ENCODE measurements at places on chromosomes 2 and 18.

GRCh38 chr2:209162129-209162528, 261.7 kb upstream of the MAP2 start:
- DNase-seq, result no peak
- no peaks in the 10 kb centered on the region for H3K27me3 ChIP-seq
- H3K4me1 ChIP-seq, result no peaks in the 10 kb centered on the region
- no peak overlapping the region for H3K27ac ChIP-seq

GRCh38 chr2:164015328-164016123, 279.7 kb upstream of the FIGN start:
- H3K4me3 ChIP-seq, result no peak overlapping the region
- H3K36me3 ChIP-seq, result no peaks in the 10 kb centered on the region
- peak; percentile 19 for DNase-seq
- H3K27ac ChIP-seq, result peak overlapping the region; percentile 14

- H3K4me1 ChIP-seq, result peaks cover 6% of the 10 kb centered on the region
- DNase-seq, result no peak
- no peak overlapping the region for H3K4me3 ChIP-seq
- H3K27ac ChIP-seq, result no peak overlapping the region
- no peaks in the 10 kb centered on the region for H3K36me3 ChIP-seq
Observed at GRCh38 chr18:48302736-48303135, 106.4 kb downstream of the ZBTB7C start.

- peaks cover 47% of the 10 kb centered on the region for H3K27me3 ChIP-seq
- no peaks in the 10 kb centered on the region for H3K36me3 ChIP-seq
- no peak overlapping the region for H3K27ac ChIP-seq
- no peak for DNase-seq
- H3K4me1 ChIP-seq, result no peaks in the 10 kb centered on the region
Observed at GRCh38 chr2:235500761-235501672, 7.2 kb downstream of the AGAP1 start.

- H3K4me1 ChIP-seq, result no peaks in the 10 kb centered on the region
- no peaks in the 10 kb centered on the region for H3K27me3 ChIP-seq
- no peak overlapping the region for H3K4me3 ChIP-seq
- H3K36me3 ChIP-seq, result peaks cover 4% of the 10 kb centered on the region
Observed at GRCh38 chr2:214706986-214707385, 102.5 kb downstream of the BARD1 start.

DNA sequence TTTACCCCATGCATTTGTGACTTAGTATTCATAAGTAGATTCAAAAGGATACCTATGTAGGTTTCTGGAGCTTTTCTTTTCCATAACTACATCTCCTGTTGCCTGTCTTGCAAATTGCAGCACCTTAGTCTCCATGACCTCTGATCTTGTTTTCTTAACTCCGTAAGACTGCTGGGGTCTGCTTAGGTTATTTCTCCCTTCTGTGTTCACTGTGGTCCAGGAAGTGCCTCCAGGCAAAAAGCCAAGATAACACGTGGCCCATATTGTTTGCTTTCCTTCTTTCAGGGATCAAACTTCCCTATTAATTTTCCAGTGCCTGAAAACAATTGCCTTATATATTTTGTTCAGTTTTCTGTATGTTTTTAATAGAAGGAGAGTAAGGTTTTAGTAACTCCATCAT, 86.4 kb downstream of the GCA start:
- no peaks in the 10 kb centered on the region for H3K27me3 ChIP-seq
- no peak overlapping the region for H3K4me3 ChIP-seq
- H3K4me1 ChIP-seq, result no peaks in the 10 kb centered on the region
- no peaks in the 10 kb centered on the region for H3K36me3 ChIP-seq
- DNase-seq, result no peak

GRCh38 chr2:175855794-175856453, 146.1 kb downstream of the LNPK start:
- DNase-seq, result no peak
- H3K27me3 ChIP-seq, result peaks cover 5% of the 10 kb centered on the region
- no peak overlapping the region for H3K27ac ChIP-seq
- H3K4me3 ChIP-seq, result no peak overlapping the region

- no peak overlapping the region for H3K27ac ChIP-seq
- peaks cover 5% of the 10 kb centered on the region for H3K4me1 ChIP-seq
- no peak for DNase-seq
- H3K27me3 ChIP-seq, result peaks cover 35% of the 10 kb centered on the region
- no peak overlapping the region for H3K4me3 ChIP-seq
- no peaks in the 10 kb centered on the region for H3K36me3 ChIP-seq
Observed at GRCh38 chr2:45172760-45173392, 163.6 kb upstream of the SIX2 start.

DNA sequence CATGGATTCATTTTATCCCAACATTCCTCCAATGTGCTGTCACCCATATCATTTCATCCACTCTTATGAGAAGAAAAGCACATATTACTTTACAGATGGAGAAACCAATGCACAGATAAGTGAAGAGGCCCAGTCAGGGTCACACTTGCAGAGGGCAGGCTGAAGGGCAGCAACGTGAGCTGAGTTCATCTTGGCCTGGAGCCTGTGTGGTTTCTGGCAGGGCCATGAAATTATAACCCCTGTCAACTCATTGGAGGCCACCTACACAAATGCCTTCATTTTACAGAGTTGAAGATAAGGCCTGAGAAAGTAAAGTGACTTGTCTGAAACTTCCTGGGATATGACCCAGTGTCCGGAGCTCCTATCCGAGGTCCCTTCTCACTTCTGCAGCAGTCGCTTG, 88.4 kb upstream of the NRP2 start:
- H3K36me3 ChIP-seq, result no peaks in the 10 kb centered on the region
- no peak for DNase-seq
- no peaks in the 10 kb centered on the region for H3K4me1 ChIP-seq

DNA sequence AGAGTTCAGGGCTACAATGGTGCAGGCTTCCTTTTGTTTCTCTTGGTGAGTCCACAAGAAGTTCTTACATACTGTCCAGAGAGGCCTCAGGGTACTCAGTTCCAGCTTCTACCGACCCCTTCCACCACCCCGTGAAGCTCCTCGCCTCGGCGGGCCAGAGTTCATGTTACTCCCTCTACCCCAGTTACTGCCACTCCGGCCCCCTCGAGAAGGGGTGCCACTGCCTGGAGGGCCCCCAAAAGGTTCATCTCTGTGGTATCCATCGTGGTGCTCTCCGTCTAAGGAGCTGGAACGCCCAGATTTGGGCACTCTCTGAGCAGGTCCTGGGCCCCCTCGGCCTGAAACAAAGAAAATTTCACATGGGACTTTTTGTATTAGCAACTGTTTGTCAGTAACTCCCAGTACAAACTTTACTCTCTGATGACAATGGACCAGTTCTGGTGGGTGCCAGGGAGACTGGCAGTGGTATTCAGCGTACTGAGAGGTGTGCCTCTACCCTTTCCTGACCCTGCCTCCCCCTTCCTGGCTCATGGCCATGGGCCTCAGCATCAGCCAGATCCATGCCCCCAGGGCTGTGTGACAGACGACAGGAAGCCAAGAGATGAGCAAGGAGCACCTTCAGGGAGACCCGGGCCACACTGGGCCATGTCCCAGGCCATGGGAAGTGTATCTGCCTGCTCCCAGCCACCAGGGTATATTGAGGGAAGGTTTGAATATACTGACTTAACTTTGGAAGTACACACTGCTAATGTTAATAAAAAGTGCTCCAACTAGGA, 5.1 kb downstream of the SFT2D3 start:
- no peaks in the 10 kb centered on the region for H3K27me3 ChIP-seq
- peaks cover 12% of the 10 kb centered on the region for H3K4me1 ChIP-seq
- H3K27ac ChIP-seq, result peak overlapping the region; percentile 22
- no peak overlapping the region for H3K4me3 ChIP-seq

DNA sequence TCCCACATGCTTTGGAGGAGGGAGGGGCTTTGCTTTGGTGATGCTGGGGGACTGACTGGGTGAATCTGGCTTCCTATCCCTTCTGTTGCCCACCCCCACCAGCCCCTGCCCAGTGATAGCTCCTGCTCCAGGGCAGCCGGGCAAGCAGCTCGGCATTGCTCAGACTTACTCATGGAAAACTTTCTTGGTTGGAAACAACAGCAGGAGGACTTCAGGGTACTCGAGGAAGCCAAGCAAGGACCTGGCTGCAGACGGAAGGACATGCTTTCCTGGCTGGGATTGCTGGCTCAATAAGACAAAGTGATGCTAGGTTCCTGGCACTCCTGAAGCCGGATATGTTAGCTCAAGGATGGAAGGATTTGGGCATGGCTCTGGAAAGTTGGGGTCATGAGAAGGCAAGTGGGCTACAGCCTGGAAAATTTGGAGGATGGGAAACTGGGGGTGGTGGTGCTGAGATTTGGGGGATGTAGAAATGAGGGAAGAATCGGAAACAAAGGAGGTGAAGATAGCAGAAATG, 3.1 kb downstream of the SPEG start:
- no peak for DNase-seq
- peaks cover 27% of the 10 kb centered on the region for H3K27me3 ChIP-seq

GRCh38 chr18:50886929-50887328, 8.0 kb downstream of the ME2 start:
- H3K4me1 ChIP-seq, result peaks cover 10% of the 10 kb centered on the region
- no peak for DNase-seq
- no peaks in the 10 kb centered on the region for H3K27me3 ChIP-seq
- no peak overlapping the region for H3K4me3 ChIP-seq
- no peak overlapping the region for H3K27ac ChIP-seq
- peaks cover 48% of the 10 kb centered on the region for H3K36me3 ChIP-seq

GRCh38 chr2:239200646-239201530, 199.9 kb downstream of the HDAC4 start:
- no peak overlapping the region for H3K27ac ChIP-seq
- DNase-seq, result no peak
- H3K4me3 ChIP-seq, result no peak overlapping the region
- H3K27me3 ChIP-seq, result no peaks in the 10 kb centered on the region
- H3K36me3 ChIP-seq, result peaks cover 21% of the 10 kb centered on the region

GRCh38 chr2:159249990-159250715, 36.4 kb downstream of the WDSUB1 start:
- no peak for DNase-seq
- H3K4me1 ChIP-seq, result peaks cover 27% of the 10 kb centered on the region
- peaks cover 28% of the 10 kb centered on the region for H3K36me3 ChIP-seq
- H3K27ac ChIP-seq, result peak overlapping the region; percentile 75

GRCh38 chr2:72011791-72012190, 135.9 kb downstream of the CYP26B1 start:
- H3K36me3 ChIP-seq, result no peaks in the 10 kb centered on the region
- H3K4me1 ChIP-seq, result no peaks in the 10 kb centered on the region
- H3K27me3 ChIP-seq, result no peaks in the 10 kb centered on the region
- H3K27ac ChIP-seq, result no peak overlapping the region
- DNase-seq, result no peak

- no peak overlapping the region for H3K4me3 ChIP-seq
- no peaks in the 10 kb centered on the region for H3K36me3 ChIP-seq
- DNase-seq, result no peak
- H3K4me1 ChIP-seq, result no peaks in the 10 kb centered on the region
Observed at GRCh38 chr2:120818441-120818920, 82.8 kb downstream of the GLI2 start.

DNA sequence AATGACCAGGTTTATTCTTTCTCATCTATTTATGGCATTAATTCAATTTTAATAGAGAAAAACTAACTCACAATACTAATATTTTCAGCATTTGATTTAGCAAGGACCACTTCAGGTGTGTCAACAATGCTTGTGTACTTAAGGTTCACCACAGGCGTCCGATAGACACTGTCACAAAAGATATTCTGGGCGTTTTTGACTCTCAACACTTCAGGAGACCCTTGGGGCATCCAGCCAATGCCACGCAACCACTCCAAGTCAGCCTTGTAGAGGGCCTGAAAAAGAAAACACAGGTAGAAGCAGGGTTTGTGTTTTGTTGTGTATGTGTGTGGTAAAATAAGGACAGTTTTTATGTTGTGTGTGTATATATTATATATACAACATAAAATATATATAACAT, 158.2 kb downstream of the NEB start:
- H3K27me3 ChIP-seq, result no peaks in the 10 kb centered on the region
- H3K27ac ChIP-seq, result no peak overlapping the region
- H3K4me3 ChIP-seq, result no peak overlapping the region

DNA sequence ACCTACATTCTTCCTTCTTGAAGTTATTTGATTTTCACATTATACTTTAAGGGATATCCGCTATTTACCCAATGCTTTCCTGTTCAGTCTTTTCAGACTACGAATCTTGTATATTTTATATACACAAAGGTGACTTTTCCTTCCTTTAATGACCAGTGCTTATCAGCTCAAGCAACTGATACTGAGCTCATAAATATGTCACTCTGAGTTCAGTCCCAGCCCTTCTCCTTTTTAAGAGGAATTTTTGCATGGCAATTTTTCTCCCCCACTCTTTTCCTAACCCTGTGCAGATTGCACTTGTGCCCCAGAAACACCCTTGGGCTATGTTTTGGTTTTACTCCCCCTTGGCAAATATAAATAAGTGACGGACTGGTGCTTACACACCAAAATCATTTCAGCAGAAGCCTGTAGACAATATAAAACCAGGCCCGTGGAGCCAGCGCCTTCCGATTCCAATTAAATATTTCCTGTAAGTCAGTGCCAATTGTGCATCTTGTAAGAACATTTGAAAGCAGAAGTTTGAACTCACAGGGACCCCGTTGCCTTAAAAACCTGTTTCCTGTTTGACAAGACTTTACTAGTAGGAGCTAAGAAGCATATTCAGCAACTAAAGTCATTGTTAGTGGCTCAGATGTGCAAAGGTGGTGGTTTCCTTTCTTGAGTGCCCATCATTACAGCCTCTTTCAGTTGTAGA, 66.3 kb upstream of the GATA6 start:
- no peak overlapping the region for H3K4me3 ChIP-seq
- H3K27me3 ChIP-seq, result no peaks in the 10 kb centered on the region
- no peak for DNase-seq
- no peaks in the 10 kb centered on the region for H3K36me3 ChIP-seq
- no peaks in the 10 kb centered on the region for H3K4me1 ChIP-seq
- H3K27ac ChIP-seq, result no peak overlapping the region

- H3K27ac ChIP-seq, result no peak overlapping the region
- H3K27me3 ChIP-seq, result peaks cover 10% of the 10 kb centered on the region
- H3K4me1 ChIP-seq, result no peaks in the 10 kb centered on the region
- H3K36me3 ChIP-seq, result no peaks in the 10 kb centered on the region
- DNase-seq, result no peak
- no peak overlapping the region for H3K4me3 ChIP-seq
Observed at GRCh38 chr18:54880395-54881105, 52.3 kb downstream of the RAB27B start.

- H3K4me1 ChIP-seq, result no peaks in the 10 kb centered on the region
- H3K27ac ChIP-seq, result no peak overlapping the region
- H3K36me3 ChIP-seq, result no peaks in the 10 kb centered on the region
- no peak for DNase-seq
- peaks cover 5% of the 10 kb centered on the region for H3K27me3 ChIP-seq
Observed at GRCh38 chr2:198162276-198162675, 357.9 kb downstream of the PLCL1 start.

All from stimulated activated naive B cell treated with anti-CD40 and anti-IgM and Interleukin-4, amounts not matched to agents 10 μg/mL and 1 μg/mL and 100 μg/mL, for 72 hours (primary cell).